Activated CD4-positive, CD25-positive, alpha-beta regulatory T cell (primary cell): ENCODE measurements at places on chromosomes 5 and 9.

GRCh38 chr9:35682051-35682450, 7.7 kb downstream of the TPM2 start:
- no peak for DNase-seq

DNA sequence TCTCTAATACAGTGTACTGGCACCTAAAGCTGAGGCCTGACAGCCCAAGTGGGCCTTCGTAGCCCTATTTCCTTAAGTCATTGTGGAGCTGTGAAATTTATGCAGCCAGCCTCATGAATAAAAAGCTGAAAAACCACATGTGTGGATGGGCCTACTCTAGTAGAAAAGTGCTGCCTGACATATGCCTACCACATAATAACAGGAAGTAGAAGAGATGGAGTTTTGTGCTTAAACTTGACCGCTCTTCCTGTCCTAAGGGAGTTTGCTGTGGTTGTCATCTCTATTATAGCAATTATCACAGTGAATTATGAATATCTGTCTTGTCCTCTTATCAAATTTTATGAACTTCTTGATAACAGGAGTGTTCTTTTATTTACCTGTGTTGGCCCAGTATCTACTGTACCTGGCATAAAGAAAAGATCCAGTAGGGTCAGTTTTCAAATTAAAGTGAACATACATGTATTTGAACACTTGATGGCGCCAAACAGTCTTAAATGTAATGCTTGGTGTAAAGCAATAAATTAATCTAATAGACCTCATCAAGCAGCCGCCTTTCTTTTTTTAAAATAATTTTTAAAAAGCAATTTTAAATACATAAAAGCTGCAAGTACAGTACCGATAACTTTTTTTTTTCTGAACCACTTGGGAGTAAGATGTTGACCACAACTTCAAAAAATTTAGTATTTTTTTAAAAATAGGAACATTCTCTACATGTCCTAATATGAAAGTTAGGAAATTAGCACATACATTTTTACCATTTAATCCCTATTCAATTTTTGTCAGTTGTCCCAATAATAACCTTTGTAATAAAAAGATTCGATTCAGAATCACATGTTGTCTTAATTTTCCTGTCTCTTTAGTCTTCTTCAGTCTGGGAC, 51.0 kb downstream of the FKTN start:
- no peak for DNase-seq

GRCh38 chr5:95959888-95960666, 1.6 kb downstream of the ELL2 start:
- DNase-seq = no peak

- no peak for DNase-seq
These were observed 19.8 kb upstream of the MCTP1 start for GRCh38 chr5:95304711-95305110.

DNA sequence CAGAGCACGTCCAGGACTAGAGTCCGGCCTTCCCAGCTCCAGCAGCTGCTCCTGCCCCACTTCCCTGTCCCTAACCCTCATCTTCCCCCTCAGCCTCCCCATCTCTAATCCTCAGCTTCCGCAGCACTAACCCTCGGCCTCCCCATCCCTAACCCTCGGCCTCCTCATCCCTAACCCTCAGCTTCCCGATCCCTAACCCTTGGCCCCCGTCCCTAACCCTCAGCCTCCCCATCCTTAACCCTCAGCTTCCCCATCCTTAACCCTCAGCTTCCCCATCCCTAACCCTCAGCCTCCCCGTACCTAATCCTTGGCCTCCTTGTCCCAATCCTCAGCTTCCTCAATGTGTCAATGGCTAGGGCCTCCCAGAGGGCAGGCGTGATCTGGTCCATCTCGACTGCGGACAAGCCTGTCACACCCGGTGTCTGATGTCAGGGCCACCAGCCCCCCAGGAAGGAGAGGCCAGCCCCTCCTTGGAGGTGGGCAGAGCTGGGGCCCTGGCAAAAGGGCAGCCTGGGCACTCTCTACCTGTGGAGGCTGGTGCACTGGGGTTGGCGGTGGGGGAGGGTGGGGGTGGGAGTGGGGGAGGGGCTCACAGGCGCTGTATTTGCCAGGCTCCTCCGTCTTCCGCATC, 1.4 kb downstream of the OBP2B start:
- no peak for DNase-seq

GRCh38 chr9:126623314-126623666, 9.6 kb downstream of the LMX1B start:
- no peak for DNase-seq

- no peak for DNase-seq
These were observed 432 bp downstream of the STARD4 start for GRCh38 chr5:111511831-111512374.

GRCh38 chr9:9078301-9078700, 1278.7 kb upstream of the DMAC1 start:
- DNase-seq = no peak

GRCh38 chr5:8289779-8290178, 420.8 kb downstream of the MTRR start:
- no peak for DNase-seq

DNA sequence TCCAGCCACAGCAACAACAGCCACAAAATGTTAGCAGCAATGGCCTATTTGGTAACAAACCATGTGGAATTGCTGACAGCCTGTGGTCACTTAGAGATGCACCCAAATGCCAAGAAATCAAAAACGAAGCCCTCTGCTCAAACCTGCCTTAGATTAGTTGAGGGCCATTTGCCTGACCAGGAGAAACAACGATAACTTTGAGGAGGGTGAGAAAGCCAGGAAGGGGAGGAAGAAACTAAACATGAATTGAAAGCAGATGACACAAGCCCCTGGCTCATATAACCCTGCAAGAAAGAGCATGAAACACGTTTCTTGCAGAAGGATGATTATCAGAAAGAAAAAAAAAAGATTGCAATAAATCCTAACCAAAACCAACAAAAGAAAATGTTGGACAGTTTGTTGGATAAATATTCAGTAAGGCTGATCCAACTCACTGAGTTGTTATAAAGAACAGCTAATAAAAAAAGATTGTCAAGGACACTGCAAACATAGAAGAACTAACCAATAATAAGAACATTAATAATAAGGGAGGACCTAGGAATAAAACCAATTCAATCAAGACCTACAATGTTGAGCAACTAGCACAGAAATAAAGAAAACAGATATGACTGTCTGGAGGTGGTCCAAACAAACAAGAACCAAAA, 140.5 kb upstream of the SLC30A5 start:
- DNase-seq = no peak

- no peak for DNase-seq
These were observed 105.8 kb upstream of the IL6ST start for GRCh38 chr5:56100439-56101176.

DNA sequence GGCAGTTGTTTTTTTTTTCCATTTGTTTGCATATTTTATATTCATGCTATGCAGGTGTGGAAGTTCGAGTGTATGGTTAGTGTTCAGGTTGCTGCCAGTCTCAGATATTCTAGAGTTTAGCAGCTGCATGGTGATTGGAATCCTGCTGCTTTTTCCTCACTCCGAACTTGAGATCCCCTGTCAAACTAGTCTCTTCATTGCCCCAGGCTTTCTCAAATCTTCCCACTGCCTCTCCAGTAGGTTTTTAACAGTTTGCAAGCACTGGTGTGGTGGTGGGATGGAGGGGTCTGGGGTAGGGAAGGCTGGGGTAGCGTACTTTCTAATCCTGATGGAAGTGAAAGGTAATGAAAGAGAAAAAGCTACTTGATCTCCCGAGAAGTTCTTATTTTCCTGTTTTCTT, 112.9 kb downstream of the CHSY3 start:
- DNase-seq = no peak

DNA sequence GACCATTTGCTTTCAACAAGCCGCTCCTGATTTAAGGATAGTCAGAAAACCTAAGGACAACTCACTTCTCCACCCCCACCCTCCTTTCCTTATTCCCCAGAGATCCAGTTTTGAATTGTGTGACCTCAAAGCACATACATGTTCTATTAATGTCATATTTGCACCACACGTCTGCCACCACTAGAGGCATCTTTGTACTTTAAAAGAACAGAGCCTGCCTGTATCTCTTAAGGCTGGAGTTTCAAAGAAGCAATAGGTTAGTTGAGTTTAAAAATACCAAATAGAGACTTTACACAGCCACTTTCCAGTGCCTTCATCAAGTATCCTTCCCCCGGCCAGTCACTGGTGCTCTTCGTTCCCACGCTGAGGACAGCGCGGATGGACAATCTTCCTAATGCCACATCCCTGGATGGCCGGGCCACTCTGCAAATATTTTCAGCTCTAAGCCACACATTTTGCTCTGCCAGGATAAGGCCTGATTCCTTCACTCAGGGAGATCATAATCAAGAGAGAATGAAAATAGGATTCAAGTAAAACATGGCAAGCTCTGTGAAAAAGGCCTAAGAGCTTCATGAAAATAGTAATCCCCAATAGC, 146.3 kb downstream of the SNCAIP start:
- DNase-seq = no peak

GRCh38 chr9:131116281-131117120, 8.9 kb upstream of the NUP214 start:
- DNase-seq = no peak

- no peak for DNase-seq
These were observed 356.7 kb downstream of the TMEM167A start for GRCh38 chr5:82720213-82721086.

- DNase-seq = no peak
These were observed 865.0 kb downstream of the NR2F1-AS1 start for GRCh38 chr5:92715946-92716520.

GRCh38 chr5:124658867-124659557, 87.4 kb downstream of the ZNF608 start:
- DNase-seq = no peak

DNA sequence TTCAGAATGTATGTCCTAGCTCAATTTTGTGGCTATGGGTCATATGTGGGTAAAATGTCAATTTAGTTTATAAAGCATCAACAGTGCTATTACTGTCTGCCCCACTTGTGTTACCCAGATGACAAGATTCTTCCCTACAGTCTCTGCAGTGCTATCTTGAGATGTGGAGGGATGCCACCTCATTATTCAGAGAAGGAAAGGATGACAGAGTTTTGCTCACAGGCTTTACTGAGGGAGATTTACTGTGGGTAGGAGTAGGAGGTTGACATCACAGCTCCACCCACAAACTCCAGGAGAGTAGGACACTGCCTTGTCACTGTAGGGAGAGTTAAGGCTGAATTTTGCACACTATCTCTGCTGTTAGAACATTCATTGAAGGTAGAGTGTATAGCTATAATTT, 359.3 kb downstream of the HTR1A start:
- no peak for DNase-seq

- DNase-seq = no peak
These were observed 11.9 kb upstream of the OR13C8 start for GRCh38 chr9:104556830-104557634.

GRCh38 chr5:90097082-90097477, 312.5 kb downstream of the CETN3 start:
- DNase-seq = no peak
